CD8-positive, alpha-beta memory T cell (primary cell): ENCODE measurements at places on chromosomes 2 and 18. TPM values are rescaled to one million over a fixed set of nuclear protein-coding genes. Genes with fewer than 3 reads are reported as not detected.
A peak's percentile ranks its signal among the peaks of the same experiment; 100 is the strongest.

FZD7 gene
- total RNA-seq, result 0.55 TPM

- no peak for DNase-seq
Observed at GRCh38 chr2:237180187-237180586, 94.5 kb downstream of the COPS8 start.

DNA sequence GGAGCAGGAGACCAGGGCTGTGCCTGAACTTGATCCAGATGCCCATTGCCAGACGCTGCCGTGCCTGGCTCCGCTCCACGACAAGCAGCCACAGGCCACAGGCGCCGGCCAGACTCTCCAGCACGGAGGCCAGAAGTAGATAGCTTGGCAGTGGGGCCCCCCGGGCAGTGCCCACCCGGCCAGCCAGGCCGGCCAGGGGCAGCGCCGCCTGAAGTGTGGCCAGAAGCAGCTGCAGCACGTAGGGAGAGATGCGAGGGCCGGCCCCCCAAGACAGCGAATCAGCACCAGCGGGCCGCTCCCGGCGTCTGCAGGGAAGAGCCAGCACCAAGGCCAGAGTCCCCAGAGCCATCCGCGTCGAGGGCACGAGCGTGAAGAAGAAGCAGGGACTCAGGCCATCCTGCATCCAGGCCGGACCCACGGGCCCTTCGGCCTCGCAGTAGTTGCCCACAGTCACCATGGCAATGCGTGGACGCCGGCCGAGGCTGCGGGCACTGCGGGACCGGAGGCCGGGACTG lies 484 bp downstream of the ABCB6 start:
- DNase-seq, result peak; percentile 6

FLACC1 gene
- 2.5 TPM for total RNA-seq

DNA sequence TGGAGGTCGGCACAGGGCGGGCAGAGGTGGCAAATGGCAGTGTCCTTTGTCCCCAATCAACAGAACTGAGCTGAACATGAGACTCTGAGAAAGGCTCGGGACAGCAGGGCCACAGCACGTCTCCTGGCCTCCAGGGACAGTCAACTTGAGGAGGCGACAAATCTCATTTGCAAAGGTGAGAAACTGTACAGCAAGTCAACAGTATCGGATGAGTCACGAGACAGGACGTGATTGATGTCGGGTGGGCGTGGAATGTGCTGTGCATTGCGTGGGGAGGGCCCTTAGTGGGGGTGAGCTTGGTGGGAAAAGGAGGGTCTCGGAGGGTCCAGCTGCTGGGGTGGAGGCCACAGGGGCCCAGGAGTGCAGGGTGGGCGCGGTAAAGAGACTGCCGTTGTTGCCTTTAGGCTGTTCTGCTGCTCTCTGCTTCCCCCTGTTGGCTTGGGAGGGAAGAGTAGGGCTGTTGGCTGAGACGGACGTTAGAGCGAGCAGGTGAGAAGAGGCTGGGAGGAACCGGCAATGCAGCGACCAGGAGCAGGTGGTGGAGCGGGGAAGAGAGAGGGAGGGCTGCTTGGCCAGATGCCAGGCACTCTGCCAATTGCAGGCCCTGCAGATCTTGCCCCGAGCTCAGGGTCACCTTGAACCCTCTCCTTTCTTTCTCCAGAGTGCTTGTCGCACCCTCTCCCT lies 164.3 kb downstream of the BCL2 start:
- peak; percentile 68 for DNase-seq

DNA sequence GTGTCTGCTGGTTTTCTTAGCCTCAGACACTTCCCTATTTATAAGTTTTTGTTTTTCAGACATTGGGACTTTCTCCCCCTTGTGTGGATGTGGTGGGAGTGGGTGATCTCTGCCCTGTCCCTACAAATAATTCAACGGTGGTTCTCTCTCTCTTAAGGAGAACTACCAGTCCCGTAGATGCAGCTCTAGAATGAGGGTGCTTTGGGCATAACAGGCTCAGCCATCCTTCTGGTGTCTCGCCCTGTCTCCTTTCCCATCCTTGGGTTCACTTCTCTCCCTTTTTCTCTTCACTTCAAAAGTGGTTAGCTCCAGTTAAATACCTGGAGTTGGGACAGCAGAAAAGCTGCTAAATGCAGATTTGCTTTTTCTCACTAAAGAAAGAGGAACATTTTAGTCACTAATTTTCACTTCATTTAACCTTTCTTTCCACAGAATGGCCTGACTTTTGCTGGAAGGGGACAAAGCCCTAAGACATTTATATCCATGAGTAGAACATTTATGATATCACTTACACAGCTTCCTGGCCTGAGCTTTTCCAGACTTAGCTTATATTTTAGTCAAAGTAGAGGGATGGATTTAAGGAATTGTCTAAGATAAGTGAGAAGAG lies 121.2 kb upstream of the CXCR4 start:
- DNase-seq, result no peak

COL3A1 gene
- 0.09 TPM for total RNA-seq

DNA sequence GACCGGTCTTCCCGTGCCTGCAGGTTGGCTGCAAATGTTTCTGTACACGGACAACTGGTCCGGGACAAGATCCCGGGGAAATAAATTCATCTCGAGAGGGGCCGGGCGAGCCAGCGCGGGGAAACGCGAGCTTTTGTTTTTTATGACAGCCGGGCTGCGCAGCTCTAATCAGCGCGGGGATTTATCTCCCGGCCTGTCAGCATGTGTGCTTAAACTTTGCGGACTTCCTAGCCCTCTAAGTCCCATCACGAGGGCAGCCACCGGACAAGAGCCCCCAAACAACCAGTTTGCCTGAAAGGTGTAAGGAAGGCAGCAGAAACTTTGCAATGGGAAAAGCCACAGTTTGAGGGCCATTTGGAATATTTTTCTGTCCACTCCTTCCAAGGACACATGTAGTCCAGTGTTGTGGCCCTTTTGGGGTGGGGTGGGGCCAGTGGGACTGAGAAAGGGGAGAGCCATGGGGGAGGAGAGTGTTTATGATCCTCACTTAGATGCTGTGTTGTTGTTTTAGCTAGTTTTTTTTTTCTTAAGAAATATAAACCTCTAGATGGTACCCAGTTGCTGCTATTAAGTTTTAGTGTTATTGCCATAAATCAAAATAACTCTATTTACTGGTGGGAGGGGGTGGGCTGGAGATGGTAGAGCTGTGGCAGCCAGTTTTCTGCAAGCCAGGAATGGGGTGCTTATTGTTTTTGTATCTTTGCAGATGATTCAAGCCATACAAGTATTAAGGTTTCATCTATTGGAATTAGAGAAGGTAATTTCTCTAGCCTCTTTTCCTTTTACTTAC lies 6.0 kb downstream of the MEIS1 start:
- DNase-seq, result no peak

AQP12A gene
- not detected for total RNA-seq

DNA sequence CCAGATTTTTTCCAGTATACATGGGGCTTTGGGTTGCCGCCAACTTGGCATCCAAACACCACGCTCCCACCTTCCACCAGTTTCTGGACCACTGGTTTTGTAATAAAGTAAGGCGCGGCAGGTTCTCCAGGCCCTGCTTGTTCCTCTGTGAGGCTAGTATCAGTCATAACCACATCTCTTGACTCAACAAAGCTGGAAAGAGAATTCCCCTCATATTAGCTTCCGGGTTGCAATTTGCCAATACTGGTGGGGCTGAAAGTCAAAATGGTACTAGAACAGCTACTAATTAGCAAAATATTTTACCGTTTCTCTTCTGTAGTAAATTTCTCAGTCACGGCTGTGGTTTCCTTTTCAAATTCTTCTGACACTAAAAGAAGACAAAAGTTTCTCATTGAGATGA lies 25.0 kb downstream of the TTN start:
- no peak for DNase-seq

DNA sequence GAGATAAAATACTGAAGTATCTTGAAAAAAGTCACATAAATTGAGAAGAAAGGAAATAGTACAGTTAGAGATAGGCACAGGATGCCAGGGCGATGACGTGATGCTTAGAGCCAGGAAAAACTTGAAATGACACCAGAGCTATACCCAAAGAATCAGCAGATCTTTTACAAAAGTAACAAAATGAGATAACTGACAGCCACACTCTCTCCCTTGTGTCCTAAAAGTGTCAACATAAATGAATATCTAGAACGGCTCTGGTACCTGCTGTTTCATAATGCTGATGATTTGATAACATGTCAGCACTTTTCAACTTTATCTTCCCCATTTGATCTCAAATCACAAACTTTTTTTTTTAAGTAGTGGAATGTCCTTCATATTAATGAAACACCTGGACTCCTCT lies 45.6 kb upstream of the ZC3H15 start:
- no peak for DNase-seq
